Activated T-cell treated with anti-CD3 and anti-CD28 coated beads for 4 hours (primary cell): ENCODE measurements at places on chromosomes 6 and 20.

- DNase-seq = no peak
These were observed 3.6 kb downstream of the BPI start for GRCh38 chr20:38307371-38308046.

DNA sequence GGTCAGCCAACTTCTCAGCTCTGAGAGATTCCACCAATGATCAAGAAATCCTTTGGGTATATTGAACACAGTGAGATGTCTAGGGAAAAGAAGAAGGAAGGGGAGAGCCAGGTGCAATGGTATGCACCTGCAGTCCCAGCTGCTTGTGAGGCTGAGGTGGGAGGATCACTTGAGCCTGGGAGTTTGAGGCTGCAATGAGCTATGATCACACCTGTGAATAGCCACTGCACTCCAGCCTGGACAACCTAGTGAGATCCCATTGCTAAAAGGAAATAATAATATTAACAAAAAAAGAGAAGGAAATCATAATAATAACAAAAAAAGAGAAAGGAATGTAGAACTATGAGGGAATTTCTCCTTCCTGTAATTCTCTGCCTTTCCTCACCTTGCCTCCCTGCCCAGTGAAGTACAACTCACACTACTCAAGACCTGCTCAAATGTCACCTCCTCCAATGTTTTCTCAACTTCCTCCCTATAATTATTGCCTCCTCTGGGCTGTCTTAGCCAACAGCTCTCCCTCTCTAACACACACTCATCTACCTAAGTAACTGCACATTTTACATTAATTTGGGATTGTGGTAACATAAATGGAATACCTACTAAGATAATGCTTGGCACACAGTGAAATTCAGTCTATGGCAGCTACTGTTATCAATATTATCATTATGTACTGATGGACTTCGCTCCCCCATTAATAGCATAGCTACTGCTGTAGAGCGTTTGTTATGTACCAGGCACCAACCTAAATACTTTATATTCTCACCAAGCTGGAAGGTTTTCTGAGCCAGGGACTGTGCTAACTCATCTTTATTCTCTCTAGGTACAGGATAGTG lies 103.6 kb downstream of the KIF13A start:
- no peak for DNase-seq

DNA sequence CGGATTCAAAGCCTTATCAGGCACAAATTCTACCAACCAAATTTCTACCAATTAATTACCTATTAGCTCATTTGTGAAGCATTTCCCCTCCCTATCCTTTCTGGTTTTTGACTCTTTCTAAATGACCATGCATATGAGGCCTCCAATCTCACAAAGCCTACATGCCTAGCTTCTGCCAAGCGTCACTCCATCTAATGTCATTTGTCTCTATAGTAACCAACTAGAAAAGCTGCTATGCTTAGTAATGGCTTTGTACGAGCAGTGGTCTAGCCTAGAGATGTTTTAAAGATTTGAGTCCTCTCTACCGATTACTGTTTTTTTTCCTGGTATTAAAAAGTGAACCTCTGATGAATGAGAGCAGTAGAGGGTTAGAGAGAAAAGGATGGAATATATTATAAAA lies 4.8 kb upstream of the ASF1A start:
- DNase-seq = no peak

DNA sequence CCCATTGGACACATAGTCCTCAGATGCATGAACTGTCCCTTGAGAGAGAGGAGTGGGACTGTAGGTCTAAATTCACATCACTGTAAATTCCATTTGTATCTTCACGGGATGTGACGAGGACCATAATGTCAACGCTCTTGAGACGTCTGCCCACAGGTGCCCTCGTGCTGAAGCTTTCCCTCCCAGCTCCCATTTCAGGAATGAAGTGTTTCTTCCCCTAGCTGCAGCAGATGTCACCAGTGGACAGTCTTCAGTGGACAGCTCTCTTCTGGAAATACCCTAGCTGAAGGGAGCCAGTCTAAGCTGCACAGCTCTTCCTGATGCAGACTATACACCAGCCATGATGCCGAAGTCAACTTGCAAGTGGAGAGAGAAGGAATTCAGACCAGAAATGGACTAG lies 217.4 kb upstream of the ECI2 start:
- DNase-seq = no peak

GRCh38 chr20:905396-905961 lies 10.7 kb downstream of the ANGPT4 start:
- DNase-seq = no peak
